ENCODE measurements at places on chromosomes 5 and 9.

- no peaks in the 10 kb centered on the region for H3K27me3 ChIP-seq
- peaks cover 5% of the 10 kb centered on the region for H3K4me1 ChIP-seq
- H3K4me3 ChIP-seq, result no peak overlapping the region
- H3K36me3 ChIP-seq, result no peaks in the 10 kb centered on the region
- no peak overlapping the region for H3K27ac ChIP-seq
Observed at GRCh38 chr9:77892171-77892570, 139.4 kb downstream of the GNAQ start.

DNA sequence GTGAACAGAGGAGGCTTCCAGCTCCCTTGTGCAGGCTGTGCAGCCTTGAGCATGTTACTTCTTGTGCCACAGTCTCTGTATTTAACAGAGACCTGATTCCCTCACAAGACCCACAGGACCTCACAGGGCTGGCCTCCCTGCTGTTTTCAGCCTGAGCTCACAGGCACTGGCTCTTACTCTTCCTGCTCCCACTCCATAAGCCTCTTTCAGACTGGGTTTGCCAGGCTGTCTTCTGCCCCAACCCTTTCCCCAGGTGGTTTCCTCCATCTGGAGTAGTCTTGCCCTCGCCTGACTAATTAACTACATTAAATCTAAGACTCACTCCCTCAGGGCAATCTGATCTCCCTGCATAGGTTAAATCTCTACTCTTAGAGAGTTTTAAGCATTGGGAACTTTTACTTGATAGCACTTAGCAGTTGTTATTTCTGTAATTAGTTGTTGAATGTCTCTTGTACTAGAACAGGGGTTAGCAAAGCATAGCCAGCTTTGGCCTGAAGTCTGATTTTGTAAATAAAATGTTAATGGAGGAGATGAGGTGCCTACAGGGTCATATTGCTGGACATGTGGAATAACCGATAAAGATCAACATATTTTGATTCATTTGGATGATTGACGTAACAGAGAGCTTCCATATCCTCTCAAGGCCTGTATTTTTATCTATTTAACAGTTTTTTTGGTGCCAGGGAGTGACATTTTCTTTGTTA lies 28.6 kb upstream of the SPATA31E1 start:
- H3K27me3 ChIP-seq, result peaks cover 23% of the 10 kb centered on the region
- H3K27ac ChIP-seq, result no peak overlapping the region
- no peaks in the 10 kb centered on the region for H3K4me1 ChIP-seq
- H3K4me3 ChIP-seq, result no peak overlapping the region

GRCh38 chr5:82601077-82601476 lies 322.9 kb upstream of the RPS23 start:
- no peak overlapping the region for H3K27ac ChIP-seq
- no peaks in the 10 kb centered on the region for H3K4me1 ChIP-seq
- DNase-seq, result no peak
- no peak overlapping the region for H3K4me3 ChIP-seq
- no peaks in the 10 kb centered on the region for H3K27me3 ChIP-seq
- H3K36me3 ChIP-seq, result no peaks in the 10 kb centered on the region

GRCh38 chr9:89606624-89607311 lies 2.0 kb downstream of the GADD45G start:
- H3K4me1 ChIP-seq, result peaks cover 24% of the 10 kb centered on the region
- no peak for DNase-seq
- H3K4me3 ChIP-seq, result peak overlapping the region; percentile 81
- H3K27ac ChIP-seq, result no peak overlapping the region

All from central memory CD8-positive, alpha-beta T cell (primary cell).